Fibroblast of skin of right biceps (primary cell): ENCODE measurements at places on chromosomes 11 and 22.

DNA sequence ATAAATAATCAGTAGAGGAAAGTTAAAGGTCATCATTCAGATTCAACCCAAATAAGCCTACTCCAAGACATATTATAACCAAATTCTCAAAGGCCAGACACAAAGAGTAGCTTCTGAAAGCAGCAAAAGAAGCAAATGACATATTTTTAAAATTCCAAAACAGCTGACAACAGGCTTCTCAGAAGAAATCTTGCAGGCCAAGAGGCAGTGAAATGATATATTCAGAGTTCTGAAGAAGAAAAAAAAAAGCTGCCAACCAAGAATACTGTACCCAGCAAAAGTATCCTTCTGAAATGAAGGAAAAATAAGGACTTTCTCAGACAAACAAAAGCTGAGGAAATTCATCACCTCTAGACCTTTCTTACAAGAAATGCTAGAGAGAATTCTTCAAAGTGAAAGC, 787.1 kb upstream of the TENM4 start:
- no peak for DNase-seq

DNA sequence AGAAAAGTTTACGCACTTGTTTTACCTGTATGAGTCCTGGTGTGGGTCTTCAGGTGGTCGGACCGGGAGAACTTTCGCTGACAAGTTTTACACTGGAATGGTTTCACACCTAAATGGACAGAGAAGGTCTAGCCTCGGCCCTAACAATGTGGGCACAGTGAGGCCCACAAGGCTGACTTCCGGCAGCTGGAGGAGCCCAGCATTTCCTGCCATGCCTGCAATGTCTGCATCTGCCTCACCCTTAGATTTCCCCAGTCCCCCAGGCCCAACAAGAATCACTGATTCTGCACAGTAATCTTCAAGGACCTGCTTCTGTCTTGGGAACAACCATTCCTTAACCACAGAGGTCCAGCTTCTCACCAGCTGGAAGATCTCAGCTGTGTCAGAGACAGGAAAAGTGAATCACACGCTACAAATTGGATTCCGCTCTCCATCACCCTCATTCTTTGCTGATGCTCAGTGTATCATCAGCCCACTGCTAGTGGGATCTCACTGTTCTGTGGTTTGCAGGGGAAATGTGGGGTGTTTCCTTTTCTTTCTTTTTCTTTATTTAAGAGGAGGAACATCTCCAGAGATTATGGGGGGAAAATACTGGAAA, 43.3 kb downstream of the WT1 start:
- DNase-seq = peak; percentile 85

- no peak for DNase-seq
Measured at GRCh38 chr22:50630376-50630775, 2.4 kb upstream of the ARSA start.

DNA sequence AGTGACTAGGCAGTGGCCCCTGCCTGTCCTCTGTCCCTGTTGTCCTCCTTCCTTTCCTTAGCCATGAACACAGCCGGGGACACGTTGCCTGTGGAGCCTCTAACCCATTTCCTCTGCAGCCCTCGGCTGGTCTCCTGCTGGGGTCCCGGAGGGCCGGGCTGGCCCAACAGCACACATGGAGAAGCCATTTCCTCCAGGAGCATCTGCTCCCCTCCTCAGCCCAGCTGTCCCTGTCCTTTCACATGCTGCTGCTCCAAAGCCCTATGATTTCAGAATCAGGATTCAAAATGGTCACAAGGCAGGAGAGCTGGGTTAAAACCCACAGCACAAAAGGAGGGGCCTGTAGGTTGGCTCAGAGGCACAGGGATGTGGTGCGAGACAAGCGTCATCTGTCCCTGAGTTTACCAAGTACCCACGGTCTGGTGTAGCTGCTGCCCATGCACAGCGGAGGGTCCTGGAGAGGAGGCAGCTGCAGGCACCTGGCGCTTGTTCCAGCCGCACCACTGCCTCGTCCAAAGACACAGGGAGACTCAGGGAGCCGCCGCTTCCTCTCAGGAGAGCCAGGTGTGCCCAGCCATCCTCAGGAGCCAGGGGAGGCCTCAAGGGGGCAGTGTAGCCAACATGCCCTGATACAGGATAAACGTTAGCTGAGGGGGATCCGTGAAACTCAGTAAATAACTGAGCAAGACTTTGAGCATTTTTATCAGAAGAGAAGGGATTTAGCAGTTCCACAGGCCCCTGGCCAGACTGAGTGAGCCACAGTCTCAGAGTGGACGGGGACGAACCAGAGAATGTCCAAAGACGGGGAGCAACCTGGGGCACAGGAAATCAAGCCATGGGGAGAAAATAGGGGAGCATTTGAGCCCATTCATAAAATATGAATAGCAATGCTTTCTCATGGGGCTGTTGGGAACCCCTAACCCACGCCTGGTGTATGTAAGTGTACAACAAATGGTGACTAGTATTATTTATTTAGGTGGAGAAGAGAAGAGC, 3.9 kb upstream of the VSIG10L2 start:
- DNase-seq = peak; percentile 28

- peak; percentile 6 for DNase-seq
Measured at GRCh38 chr11:68118706-68119448, 2.3 kb downstream of the CHKA start.

DNA sequence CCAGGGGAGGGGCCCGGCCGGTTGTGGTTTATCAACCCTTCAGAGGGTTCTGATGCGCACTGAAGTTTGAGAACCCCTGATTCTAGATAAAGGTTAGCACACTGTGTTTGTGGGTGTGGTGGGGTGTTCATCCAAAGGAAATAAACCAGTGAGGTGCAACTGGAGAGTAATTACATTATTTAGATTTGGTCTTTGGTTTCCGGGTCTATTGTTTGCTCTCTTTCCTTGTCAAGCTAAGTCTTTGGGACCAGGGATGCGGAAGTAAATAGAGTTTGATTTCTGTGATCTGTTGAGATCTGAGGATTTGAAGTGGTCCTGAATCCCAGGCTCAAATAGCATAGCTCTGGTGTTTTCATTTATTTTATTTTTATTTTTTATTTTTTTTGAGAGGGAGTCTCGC, 50.5 kb upstream of the CLMP start:
- no peak for DNase-seq

GRCh38 chr11:2883640-2883978, 2.0 kb downstream of the CDKN1C start:
- no peak for DNase-seq

- no peak for DNase-seq
Measured at GRCh38 chr11:75352588-75353206, 1.2 kb upstream of the ARRB1 start.

GRCh38 chr11:35112056-35112845, 26.7 kb upstream of the CD44 start:
- peak; percentile 23 for DNase-seq

DNA sequence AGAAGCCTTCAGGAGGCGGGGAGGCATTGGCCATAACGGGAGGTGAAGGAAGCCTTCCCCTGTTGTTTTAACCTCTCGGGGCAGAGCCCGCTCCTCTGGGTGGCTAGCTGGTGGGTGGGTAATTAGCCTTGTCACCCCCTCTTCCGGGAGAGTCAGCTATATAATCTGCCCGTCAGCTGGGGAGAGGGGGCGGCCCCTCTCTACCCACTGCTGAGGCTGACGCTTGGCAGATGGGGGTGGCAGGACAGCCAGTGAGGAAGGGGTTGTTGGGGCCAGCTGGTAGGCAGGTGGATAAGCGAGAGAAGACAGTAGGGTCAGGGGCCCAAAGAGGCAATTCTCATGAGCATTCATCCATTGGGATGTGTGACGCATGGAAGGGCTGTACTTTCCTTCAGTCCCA, 33.0 kb upstream of the SYT7 start:
- DNase-seq = no peak

- DNase-seq = peak; percentile 54
Measured at GRCh38 chr11:62337303-62338181, at the start of gene ASRGL1. Gene ASRGL1, plus strand, starts transcription at chr11:62337448. Its CDS starts 530 bp downstream, at chr11:62337978.

- DNase-seq = no peak
Measured at GRCh38 chr22:29892315-29893156, 9.6 kb downstream of the MTMR3 start.

DNA sequence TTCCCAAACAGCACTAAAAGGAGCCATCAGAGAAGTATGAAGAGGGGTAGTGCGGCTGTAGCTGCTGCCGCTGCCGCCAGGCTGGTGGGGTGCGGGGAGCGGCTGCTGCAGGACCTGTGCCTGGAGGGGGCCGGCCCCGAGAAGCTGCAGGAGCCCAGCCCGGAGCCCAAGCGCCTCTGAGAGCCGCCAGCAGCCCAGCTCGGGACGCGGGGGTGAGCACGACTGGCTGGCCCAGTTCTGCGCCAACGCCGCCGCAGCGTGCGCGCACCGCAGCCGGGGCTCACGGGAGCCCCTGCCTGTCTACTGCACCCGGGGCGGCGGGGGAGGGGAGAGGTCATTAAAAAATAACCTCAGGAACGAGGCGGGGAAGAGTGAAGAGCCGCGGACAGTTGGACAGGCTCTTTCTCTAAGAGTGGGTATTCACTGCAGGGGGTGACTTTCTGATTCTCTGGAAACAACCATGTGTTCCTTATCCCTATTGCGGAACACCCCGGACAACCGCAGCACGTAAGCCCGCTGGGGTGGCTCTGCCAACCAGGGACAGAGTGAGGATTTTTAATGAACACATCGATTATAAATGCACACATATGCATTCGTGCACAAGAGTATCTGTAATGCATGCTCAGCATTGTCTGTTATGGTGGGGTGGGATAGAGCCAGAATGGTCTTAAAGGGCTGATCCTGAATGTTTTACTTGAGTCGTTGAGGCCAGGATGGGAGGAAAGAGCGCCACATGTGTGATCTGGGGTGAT, 453 bp downstream of the GAS2 start:
- DNase-seq = peak; percentile 37

GRCh38 chr22:42648368-42649245, 585 bp downstream of the CYB5R3 start:
- DNase-seq = peak; percentile 23

DNA sequence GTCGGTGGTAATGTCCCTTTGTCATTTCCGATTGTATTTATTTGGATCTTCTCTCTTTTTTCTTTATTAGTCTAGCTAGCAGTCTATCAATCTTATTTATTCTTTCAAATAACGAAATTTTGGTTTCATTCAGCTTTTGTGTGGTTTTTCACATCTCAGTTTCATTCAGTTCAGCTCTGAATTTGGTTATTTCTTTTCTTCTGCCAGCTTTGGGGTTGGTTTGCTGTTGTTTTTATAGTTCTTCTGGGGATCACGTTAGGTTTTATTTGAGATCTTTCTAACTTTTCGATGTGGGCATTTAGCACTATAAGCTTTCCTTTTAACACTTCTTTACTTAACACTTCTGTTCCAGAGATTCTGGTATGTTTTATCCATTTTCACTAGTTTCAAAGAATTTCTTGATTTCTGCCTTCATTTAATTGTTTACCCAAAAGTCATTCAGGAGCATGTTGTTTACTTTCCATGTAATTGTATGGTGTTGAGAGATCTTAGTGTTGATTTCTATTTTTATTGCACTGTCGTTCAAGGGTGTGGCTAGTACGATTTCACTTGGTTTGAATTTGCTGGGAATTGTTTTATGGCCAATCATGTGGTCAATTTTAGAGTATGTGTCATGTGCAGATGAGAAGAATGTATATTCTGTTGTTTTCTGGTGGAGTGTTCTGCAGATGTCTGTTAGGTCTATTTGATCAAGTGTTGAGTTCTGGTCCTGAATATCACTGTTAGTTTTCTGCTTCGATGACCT, 7.7 kb upstream of the SCGB1D1 start:
- no peak for DNase-seq

DNA sequence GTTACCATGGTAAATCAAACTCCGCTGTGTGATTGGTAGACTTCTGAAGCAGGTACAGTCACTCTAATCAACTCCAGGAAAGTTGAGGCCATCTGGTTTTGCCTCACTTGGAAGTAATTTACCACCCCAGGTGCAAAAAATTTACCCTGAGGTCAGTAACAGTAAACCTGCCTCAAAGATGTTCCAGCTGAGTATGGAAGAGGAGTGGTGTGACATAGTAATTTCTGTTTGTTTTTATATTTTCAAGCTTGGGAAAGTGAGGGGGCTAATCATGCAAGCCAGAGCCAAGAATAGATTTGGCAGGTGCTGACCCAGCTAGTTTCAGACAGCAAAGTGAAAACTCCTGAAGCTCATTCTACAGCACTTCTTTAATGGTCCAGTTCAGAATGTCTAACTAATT, 691.6 kb downstream of the NTM start:
- peak; percentile 35 for DNase-seq

DNA sequence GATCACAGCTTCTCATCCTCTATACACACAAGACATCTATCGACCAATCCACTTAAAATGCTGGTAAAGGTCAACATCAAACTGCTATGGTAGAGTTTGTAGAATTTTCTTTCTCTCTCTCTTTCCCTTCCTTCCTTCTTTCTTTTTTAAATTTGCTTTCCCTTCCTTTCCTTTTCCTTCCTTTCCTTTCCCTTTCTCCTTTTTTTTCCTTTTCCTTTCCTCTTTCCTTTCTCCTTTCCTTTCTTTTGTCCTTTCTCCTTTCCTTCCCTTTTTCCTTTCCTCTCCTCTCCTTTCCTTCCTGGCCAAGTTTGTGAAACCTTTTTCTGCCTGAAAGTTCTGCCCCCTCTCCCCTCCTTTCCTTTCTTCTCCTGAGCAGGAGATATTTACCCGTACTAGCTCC, 3.1 kb downstream of the C11orf97 start:
- DNase-seq = no peak

DNA sequence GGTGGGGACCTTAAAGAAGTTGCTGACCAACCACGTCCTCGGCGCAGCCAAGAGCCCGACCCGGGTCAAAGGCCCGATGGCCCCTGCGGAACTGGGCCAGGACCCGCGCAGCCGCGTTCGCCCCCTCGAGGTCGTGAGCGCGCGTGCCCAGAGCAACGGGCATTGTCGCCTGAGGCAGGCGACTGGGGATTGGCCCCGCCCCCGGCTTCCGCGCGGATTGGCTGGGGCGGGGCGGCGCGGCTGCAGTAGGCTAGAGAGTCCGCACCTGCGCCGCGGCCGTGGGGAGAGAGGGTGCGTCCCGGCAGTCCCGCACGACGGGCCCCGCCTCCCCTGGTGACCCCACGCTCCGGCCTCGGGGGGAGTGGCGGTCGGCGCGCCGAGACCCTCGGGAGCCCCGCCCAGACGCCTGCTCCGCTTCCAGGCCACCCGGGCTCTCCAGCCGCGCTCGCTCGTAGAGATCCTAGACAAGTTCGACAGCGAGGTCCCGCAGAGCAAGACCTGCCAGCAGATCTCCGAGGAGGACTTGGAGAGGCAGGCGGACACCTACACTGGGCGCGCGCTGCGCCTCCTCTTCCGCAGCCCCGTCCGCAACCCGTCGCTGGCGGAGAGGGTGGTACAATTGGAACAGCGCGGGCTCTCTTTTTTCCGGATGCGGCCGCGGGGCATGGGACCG, 8.3 kb upstream of the PPIL2 start:
- DNase-seq = peak; percentile 48

- no peak for DNase-seq
Measured at GRCh38 chr11:33825854-33826560, 51.7 kb upstream of the FBXO3 start.
